ENCODE measurements at places on chromosomes 13 and 19.

DNA sequence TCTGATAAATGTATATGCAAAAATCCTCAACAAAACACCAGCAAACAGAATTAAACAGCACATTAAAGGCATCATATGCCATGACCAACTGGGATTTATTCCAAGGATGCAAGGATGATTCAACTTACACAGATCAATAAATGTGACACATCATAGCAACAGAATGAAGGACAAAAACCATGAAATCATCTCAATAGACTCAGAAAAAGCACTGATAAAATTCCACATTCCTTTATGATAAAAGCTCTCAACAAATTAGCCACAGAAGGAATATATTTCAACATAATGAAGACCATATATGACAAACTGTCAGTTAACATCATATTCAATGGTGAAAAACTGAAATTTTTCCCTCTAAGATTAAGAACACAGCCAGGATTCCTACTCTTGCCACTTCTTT, 691.6 kb downstream of the DIAPH3 start:
- DNase-seq = no peak

DNA sequence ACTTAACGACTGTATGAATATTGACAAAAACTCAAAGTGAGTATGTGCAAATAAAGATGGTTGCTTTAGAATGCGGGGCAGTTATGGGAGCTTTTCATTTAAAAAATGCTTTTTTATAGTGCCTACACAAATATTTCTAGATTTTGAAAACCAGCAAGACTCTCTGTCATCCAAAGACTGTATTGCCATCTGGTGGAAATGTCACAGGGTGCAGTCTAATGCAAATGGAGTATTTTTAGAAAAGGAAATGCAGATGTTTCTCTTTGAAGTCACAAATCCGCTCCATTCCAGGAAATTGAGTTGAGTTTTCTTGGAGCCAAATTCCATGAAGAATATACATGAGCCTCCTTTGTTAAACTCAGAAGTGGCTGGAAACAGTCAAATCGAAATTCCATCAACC, 2.3 kb upstream of the C1QTNF9B start:
- peak; percentile 53 for DNase-seq

DNA sequence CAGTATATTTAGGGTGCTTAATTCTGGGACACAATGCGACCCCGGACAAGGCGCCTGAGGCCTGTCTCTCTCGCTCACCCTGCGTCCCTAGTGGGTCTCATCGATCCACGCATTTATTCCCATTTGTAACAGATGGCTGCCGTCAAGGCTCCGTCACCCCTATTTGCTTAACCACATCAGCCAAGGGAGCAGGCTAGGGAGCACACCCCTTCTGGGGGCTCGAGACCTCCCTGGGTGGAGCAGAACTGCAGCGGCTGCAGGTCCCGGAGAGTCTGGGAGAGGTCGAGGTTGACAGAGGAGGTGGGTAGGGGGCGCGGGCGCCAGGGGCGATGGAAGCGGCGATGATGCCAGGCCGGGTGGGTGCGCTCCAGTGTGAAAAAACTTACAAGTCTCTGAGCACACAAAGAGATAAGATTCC, 507 bp downstream of the ALG5 start:
- DNase-seq = peak; percentile 12

GRCh38 chr13:32535115-32535514, 3.5 kb downstream of the N4BP2L2 start:
- DNase-seq = peak; percentile 23

- no peak for DNase-seq
Observed at GRCh38 chr13:80441968-80442367, 101.0 kb upstream of the SPRY2 start.

DNA sequence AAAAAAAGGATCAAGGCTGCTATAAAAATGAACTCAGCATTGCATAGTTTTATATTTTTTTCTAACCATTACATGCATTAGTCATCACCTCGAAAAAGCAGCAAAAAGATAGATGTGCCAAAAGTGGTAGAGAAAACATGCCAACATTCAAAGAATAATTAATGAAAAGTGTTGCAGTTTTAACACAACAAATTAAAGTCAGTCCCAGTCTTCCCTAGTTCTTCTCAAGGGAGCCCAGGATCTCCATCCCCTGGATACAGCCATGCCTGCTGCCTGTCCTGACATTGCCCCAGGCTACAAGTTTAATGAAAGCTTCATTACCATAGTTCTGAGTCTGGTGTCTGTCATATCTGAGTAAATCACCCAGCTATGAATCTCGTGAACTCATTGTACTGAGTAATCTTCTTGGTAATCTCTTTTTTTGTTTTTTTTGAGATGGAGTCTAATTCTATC, 116.6 kb upstream of the KLF12 start:
- DNase-seq = no peak

DNA sequence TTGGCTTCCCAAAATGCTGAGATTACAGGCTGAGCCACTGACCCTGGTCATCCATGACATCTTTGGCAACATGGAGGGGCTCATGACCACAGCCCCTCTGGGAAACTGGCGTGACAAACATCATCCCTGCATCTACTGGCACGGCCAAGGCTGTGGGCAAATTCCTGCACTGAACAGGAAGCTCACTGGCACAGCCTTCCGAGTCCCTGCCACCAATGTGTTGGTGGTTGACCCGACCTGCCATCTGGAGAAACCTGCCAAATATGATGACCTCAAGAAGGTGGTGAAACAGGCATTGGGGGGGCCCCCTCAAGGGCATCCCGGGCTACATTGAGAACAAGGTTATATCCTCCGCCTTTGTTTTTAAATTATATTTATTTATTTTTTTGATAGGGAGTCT, 8.9 kb upstream of the ACP5 start:
- DNase-seq = no peak

GRCh38 chr19:47540748-47541147, 25.9 kb upstream of the NAPA start:
- DNase-seq = no peak

DNA sequence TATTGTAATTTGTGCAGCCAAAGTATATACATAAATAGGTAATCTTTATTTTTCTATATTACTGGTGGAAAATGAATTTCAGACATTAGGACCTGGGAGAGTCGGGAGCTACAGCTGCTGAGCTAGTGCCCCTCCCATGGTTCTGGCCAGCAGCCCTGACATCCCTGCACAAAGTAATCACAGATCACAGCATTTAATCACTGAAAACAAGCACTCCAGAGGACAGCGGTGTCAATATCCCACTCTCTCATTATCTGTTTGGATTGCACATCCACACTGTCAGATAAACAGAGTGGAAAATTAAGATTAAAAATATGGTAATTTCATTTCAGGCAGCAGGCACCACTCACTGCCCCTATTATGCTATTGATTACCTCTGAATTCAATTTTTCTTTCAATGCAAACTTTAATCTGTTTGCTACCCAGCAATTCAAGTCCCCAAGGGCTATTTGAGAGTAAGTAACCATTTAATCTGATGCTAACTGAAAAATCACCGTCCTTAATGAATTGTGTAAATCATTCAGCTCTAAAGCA, 254.1 kb upstream of the SOX21 start:
- no peak for DNase-seq

DNA sequence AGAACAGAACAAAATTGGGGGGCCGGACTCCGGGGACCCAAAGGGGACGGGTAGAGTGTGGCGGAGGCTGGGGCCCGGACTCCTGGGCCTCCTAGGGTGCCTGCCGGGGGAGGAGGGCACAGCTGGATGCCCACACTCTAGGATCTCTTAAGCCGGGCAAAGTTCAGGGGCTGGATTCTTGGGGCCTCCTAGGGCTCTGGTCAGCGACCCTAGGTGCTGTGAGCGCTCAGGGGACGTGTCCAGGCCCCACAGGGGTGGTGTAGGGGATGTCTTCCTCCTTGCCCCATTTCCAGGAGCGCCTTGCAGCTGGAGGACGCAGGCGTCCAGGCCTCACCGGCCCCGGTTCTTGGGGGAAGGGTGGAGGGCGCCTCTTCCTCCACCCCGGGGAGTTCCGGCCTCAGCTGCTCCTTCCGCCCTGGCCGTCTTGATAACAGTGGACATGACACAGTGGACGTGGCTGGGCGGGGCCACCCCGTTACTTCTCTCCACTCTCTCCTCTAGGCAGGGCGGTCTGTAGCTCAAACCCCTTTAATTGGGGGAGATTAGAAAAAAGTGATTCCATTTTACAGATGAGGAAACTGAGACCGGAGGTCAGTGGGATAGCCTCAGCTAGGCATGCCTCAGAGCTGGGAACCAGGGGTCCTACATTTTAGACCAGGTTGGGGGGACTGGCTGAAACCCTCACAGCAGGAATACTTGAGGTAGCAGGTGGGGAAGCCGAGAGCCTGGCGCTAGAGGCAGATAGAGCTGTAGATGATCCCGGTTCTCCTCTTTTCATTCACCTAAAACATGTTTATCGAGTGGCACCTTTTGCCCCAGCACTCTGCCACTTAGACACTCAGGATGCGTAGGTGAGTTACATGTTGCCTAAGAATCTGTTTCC, 705 bp downstream of the STXBP2 start:
- no peak for DNase-seq

DNA sequence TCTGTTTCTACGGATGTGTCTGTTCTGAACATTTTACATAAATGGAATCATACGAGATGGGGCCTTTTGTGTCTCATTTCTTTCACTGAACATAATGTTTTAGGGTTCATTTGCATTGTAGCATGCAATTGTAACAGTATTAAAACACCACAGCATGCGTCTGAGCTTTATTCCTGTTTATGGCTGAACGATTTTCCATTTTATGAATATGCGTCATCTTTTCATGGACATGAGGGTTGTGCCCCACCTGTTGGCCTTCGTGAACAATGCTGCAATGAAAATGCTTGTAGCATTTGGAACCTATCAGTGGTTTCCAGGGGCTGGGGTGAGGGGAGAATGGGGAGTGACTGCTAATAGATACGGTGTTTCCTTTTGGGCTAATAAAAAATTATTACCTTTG, 5.1 kb downstream of the OR10H1 start:
- DNase-seq = no peak

All from activated naive CD4-positive, alpha-beta T cell treated with anti-CD3 and anti-CD28 coated beads for 36 hours (primary cell).